Sigmoid colon (tissue), 7 donors: ENCODE measurements at places on chromosomes 4 and X. TPM values are rescaled to one million over a fixed set of nuclear protein-coding genes. Genes with fewer than 3 reads are reported as not detected.

Gene VCX3A
- not detected for total RNA-seq

Gene CORIN
- total RNA-seq = 0.14 TPM

Gene F8A2
- total RNA-seq = not detected

Gene DMRTC1
- 0.55 TPM for total RNA-seq

Gene CTAG1B
- not detected for total RNA-seq

Gene MAGEA3
- not detected for total RNA-seq

Gene VEGFD
- total RNA-seq = 11.4 TPM

GRCh38 chrX:37746951-37747350 is 32.9 kb upstream of the CYBB start:
- no peak overlapping the region for H3K4me3 ChIP-seq
- H3K27me3 ChIP-seq = no peaks in the 10 kb centered on the region
- no peak overlapping the region for H3K27ac ChIP-seq

DNA sequence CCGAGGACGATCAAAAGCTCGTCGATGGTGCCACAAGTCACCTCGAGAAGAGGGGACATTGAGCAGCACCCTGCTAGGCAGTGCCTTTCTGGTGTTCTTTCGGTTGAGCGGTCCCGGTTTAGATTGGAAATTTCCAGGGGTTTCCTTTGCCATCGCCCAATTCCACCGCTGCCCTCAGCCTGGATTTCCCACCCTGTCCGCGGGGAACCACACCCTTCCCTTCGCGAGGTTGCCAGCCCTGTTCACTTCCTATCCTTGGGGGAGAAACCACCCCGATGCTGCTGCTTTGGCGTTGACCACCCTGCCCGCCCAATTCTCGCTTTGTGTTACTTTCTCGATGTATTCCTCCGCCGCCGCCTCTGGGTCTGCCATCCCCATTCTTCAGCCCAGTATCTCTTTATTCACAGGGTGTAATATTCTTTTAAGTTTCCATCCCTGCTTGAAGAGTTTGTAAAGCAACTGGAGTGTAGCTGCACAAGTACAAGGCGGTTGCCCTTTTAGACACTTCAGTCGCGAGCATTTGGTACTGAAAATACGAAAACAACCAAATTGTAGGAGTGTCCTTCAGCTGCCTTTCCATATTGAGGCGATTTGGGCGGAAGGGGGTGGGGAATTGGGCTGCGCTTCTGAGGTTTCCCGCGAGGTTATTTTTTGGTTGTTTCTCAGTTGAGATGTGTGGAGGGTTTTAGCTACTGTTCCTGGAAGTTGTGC is 1.1 kb downstream of the OGT start:
- H3K27ac ChIP-seq = peak overlapping the region; percentile 91
- H3K27me3 ChIP-seq = no peaks in the 10 kb centered on the region

DNA sequence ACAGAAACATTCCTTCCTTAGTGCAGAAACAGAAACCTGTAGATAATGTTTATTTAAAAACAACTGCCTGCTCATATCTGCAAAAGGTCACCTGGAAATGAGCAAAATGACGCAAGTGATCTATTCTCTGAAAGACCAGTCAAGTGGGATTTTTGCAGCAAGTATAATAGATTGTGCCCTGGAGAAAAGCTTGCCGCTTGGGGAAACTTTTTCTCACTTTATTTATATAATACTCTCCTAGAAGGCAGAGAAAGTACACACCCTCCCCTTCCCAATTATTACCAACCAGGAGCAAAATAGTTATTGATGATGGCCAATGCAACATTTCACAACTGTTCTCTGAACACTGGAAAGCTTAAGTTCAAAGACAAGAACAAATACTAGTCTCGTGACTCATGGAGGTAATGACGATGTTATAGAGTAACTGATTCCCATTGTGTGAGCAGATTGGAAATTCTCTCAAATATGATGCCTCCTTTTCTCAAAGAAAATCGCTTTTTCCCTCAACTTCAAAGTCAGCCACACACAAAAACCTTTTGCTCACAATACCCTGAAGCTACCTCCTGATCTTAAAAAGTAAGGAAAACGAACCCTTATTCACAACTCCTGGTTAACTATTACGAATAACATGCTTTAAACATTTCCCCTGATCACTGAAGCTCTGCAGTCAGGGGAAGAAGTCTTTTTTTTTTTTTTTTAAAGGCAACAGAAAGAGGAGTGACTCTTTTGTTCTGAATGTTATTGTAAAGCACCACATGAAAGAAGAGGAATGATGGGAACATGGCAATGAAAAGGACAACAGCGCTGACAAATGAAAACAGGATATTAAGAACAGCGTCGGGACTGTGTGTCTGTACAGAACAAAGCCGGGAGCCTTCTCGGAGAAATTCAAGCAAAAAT is 41.0 kb downstream of the MID1 start:
- peaks cover 49% of the 10 kb centered on the region for H3K4me1 ChIP-seq
- no peak for DNase-seq
- H3K27me3 ChIP-seq = no peaks in the 10 kb centered on the region
- H3K27ac ChIP-seq = peak overlapping the region; percentile 65

GRCh38 chr4:70734971-70735370 is 13.2 kb downstream of the RUFY3 start:
- H3K4me3 ChIP-seq = peak overlapping the region; percentile 42
- no peaks in the 10 kb centered on the region for H3K36me3 ChIP-seq
- no peaks in the 10 kb centered on the region for H3K27me3 ChIP-seq
- DNase-seq = no peak
- H3K4me1 ChIP-seq = peaks cover 21% of the 10 kb centered on the region
- peak overlapping the region; percentile 75 for H3K27ac ChIP-seq

DNA sequence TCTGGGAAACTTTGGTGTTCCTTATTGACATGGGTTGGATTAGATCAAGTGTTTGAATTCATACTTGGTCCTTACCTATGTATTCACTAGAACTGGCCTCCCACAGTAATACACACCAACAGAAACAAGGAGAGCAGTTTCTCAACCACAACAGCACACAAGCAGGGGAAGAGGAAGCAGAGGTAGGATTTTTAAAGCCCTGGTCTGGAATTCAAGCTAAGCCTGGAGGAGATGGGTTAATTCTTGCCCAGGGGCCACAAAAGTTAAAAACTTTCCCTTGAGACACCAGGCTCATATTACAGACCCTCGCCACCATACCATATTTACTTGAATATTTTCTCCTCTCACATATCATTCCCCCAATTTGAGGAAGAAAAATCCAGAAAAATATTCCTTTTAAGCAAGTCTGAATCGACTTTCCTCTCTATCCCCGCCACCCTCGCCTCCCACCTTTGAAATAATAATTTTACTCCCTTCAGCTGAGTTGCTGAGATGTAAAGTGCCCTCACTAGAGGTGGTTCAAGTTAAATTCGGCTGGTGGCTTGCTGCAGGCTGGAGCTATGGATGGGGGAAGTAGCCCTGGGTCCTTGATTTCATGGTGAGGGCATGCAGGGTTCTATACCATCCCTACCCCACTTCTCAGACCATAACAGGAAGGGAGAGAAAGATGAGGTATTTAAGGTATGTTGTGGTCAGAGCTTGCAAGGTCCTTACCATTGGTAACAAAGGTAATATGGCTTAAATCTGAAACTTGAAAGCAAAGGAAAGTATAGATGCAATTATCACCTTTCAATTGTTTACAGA is 440.2 kb downstream of the INPP4B start:
- H3K27me3 ChIP-seq = no peaks in the 10 kb centered on the region
- H3K4me3 ChIP-seq = no peak overlapping the region
- DNase-seq = no peak

DNA sequence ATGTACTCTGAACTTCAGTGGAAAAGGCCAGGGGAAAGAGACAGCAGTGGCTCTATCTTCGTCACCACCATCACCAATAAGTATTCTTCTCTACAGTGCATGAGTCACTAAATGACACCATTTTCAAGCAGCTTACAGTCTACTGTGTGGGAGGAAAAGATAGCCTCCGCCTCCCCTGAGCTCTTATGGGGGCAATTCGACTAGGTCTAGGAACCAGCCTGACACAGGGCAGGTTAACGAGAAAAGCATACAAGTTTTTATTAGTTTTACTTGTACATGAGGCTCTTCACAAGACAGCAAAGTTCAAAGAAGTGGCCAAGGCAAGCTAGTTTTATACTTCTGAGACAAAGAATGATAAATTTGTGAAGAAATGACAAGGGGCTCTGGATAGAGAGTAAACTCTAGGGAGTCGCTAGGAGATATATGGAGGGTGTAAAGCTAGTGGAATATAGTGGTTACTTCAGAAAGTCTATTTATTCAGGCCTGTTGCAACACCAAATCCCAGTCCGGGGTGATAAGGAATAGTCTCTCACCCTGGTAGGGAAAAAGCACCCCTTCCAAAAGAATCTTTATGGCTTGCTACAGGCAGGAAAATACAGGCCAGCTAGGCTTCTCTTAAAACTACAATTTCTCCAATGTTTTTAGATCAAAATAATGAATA is 49.7 kb downstream of the SCD5 start:
- no peaks in the 10 kb centered on the region for H3K27me3 ChIP-seq
- peaks cover 12% of the 10 kb centered on the region for H3K4me1 ChIP-seq
- H3K36me3 ChIP-seq = no peaks in the 10 kb centered on the region
- H3K27ac ChIP-seq = no peak overlapping the region
- DNase-seq = no peak
- no peak overlapping the region for H3K4me3 ChIP-seq

- DNase-seq = no peak
- H3K4me1 ChIP-seq = peaks cover 19% of the 10 kb centered on the region
- peak overlapping the region; percentile 71 for H3K27ac ChIP-seq
Measured at GRCh38 chrX:18871161-18871890, 112.6 kb downstream of the PHKA2 start.

GRCh38 chrX:44945736-44946135 is 72.7 kb downstream of the KDM6A start:
- H3K36me3 ChIP-seq = no peaks in the 10 kb centered on the region
- no peak overlapping the region for H3K4me3 ChIP-seq
- no peak for DNase-seq
- H3K4me1 ChIP-seq = no peaks in the 10 kb centered on the region

DNA sequence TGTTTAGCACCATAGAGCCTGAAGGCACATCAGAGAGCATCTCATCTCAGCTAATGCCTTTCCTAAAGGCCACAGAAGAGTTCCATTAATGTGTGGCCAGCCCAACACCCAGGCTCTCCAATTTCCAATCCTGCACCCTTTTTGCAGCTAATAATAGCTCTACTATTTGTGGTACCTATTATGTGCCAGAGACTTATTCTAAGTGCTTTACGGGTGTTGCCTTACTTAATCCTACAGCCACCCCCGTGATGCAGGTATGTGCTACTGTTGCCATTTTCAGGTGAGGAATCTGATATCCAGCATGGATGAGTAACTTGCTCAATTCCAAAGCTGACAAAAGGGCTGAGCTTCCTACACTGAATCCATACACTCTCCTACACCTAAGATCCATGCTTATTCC is 217.6 kb upstream of the GALNT7 start:
- no peaks in the 10 kb centered on the region for H3K4me1 ChIP-seq
- no peak for DNase-seq
- H3K36me3 ChIP-seq = no peaks in the 10 kb centered on the region
- no peak overlapping the region for H3K27ac ChIP-seq
- no peaks in the 10 kb centered on the region for H3K27me3 ChIP-seq

DNA sequence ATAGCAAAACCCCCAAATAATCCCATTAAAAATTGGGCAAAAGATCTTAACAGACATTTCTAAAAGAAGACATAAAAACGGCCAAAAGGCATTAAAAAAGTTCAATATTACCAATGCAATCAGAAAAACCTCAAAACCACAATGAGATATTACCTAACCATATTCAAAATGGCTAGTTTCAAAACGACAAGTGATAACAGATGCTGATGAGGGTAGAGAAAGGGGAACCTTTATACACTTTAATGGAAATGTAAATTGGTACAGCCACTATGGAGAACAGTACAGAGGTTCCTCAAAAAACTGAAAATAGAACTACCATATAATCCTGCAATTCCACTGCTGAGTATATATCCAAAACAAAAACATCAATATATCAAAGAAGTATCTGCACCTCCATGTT is 6.2 kb downstream of the AADAT start:
- DNase-seq = no peak
- no peak overlapping the region for H3K4me3 ChIP-seq
- no peak overlapping the region for H3K27ac ChIP-seq
- H3K36me3 ChIP-seq = peaks cover 64% of the 10 kb centered on the region
- no peaks in the 10 kb centered on the region for H3K27me3 ChIP-seq

DNA sequence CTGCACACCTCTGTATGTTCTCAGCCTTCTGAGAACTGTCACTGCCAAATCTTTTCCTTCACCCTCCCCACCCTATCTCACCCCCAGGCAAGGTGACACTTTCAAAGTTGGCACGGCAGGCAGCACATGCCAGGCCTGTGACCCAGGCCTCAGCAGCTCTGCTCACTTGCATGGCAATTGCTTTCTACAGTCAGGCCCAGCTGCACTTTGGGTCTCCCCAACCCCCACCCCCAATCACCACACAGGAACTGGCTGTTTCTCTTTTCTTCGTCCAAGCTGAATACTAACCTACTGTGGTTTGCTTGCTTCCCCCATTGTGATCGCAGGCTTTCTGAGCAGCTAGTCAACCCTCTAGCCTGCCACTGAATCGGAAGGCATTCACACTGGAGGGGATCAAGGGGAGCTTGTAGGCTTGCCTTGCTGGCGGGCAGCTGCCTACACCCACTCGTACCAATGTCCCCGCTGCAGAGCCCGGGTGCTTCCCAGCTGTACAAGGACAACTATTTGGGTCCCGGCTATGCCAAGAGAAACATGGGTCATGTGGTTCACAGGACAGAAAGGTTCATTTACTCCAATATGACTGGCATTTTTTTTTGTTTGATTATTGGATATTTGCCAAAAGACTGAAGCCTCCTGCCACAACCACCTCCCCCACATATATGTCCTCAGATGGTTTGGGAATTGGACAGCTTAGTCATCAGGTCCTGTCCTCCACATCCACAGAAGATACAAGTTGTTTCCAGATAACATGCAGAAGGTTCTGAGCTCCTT is 28.1 kb downstream of the SLC25A43 start:
- no peak for DNase-seq
- H3K36me3 ChIP-seq = no peaks in the 10 kb centered on the region
- no peak overlapping the region for H3K4me3 ChIP-seq
- H3K27ac ChIP-seq = no peak overlapping the region

- no peaks in the 10 kb centered on the region for H3K27me3 ChIP-seq
- no peak overlapping the region for H3K27ac ChIP-seq
- no peak for DNase-seq
- no peak overlapping the region for H3K4me3 ChIP-seq
- peaks cover 44% of the 10 kb centered on the region for H3K36me3 ChIP-seq
- H3K4me1 ChIP-seq = no peaks in the 10 kb centered on the region
Measured at GRCh38 chr4:8461086-8461485, 20.5 kb downstream of the TRMT44 start.

- no peak overlapping the region for H3K4me3 ChIP-seq
- DNase-seq = no peak
- no peaks in the 10 kb centered on the region for H3K27me3 ChIP-seq
- H3K36me3 ChIP-seq = no peaks in the 10 kb centered on the region
Measured at GRCh38 chr4:107885865-107886264, 45.5 kb upstream of the CYP2U1 start.

GRCh38 chr4:140947506-140947905 is 185.8 kb downstream of the RNF150 start:
- peaks cover 48% of the 10 kb centered on the region for H3K4me1 ChIP-seq
- no peaks in the 10 kb centered on the region for H3K27me3 ChIP-seq
- peak; percentile 94 for DNase-seq
- peak overlapping the region; percentile 79 for H3K27ac ChIP-seq
- no peaks in the 10 kb centered on the region for H3K36me3 ChIP-seq
- H3K4me3 ChIP-seq = no peak overlapping the region

- H3K27ac ChIP-seq = no peak overlapping the region
- no peaks in the 10 kb centered on the region for H3K36me3 ChIP-seq
- no peak for DNase-seq
- no peaks in the 10 kb centered on the region for H3K4me1 ChIP-seq
Measured at GRCh38 chrX:5681159-5681558, 547.5 kb downstream of the NLGN4X start.

GRCh38 chr4:38504396-38504715 is 159.6 kb upstream of the KLF3 start:
- no peaks in the 10 kb centered on the region for H3K4me1 ChIP-seq
- no peaks in the 10 kb centered on the region for H3K27me3 ChIP-seq
- DNase-seq = no peak
- no peak overlapping the region for H3K27ac ChIP-seq
- no peak overlapping the region for H3K4me3 ChIP-seq
